ENCODE measurements at places on chromosomes 7 and 10.

GRCh38 chr7:7772397-7772821 is 54.0 kb upstream of the RPA3 start:
- DNase-seq, result no peak

DNA sequence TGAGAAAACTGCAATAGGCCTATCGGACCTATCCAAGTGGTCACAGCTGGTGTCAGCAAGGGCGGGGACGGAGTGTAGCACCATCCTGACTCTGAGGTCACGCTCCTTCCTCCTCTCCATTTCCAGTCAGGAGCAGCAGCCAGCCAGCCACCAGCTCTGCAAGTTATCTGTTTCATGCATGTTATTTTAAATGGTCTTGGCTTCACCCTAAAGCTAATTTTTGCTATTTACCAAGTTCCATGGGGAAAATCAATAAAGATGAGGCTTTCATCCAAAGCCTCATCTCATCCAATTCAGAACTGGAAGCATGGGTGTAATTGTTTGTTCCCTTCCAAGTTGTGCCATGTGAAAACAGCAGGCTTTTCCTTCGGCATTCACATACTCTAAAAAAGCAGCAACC is 49.3 kb downstream of the ICA1 start:
- DNase-seq, result no peak

GRCh38 chr7:88311675-88312036 is 5.0 kb upstream of the STEAP4 start:
- DNase-seq, result no peak

DNA sequence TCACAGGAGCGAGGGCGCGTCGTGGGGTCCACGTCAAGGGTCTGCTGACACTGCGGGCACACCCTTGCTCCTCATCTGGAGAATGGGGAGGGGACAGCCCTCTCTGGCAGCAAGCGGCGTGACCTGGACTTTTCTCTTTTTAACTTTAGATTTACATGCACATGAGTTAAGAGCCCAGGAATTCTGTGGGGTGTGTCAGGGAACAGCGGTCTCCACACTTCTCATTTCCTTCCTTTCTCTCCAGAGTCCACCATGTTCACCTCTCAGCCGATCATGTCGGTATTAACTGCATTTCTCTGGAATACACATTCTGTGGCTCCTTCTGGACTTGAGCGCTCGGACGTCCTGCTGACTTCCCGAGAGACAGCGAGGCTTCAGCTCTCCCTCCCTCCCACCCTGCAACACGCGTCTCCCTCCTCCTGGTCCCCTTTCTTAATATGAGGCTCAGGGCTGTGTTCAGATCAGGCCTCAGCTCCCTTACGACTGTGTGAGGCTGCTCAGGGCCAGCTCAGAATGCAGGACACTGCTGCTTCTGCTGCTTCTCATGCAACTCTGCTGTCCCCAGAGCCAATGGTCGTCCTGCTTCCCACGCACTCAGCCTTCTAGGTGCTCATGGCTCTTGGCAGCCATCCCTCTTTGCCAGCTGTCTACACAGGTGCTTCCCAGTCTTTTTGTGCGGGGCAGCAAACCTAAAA is 261.3 kb downstream of the ELFN1 start:
- no peak for DNase-seq

DNA sequence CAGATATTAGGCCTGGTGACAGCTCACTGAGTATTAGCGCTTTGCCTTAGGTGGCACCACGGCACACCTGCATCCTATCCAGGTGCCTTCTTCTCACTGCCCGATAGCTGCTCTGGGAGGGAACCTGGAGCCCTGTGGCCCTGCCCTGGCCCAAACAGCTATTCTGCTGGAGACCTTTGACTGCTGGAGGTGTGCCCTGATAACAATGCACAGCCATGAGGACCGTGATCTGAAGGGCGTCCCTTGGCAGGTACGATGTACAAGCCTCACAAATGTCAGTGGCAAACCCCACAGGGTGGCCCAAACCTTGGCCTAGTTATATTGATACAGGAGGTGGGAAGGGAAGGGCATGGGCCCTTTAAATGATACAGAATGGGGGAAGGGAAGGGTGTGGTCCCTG is 259.5 kb downstream of the GRID1 start:
- no peak for DNase-seq

GRCh38 chr7:37208528-37208927 is 240.1 kb downstream of the ELMO1 start:
- DNase-seq, result peak; percentile 7

DNA sequence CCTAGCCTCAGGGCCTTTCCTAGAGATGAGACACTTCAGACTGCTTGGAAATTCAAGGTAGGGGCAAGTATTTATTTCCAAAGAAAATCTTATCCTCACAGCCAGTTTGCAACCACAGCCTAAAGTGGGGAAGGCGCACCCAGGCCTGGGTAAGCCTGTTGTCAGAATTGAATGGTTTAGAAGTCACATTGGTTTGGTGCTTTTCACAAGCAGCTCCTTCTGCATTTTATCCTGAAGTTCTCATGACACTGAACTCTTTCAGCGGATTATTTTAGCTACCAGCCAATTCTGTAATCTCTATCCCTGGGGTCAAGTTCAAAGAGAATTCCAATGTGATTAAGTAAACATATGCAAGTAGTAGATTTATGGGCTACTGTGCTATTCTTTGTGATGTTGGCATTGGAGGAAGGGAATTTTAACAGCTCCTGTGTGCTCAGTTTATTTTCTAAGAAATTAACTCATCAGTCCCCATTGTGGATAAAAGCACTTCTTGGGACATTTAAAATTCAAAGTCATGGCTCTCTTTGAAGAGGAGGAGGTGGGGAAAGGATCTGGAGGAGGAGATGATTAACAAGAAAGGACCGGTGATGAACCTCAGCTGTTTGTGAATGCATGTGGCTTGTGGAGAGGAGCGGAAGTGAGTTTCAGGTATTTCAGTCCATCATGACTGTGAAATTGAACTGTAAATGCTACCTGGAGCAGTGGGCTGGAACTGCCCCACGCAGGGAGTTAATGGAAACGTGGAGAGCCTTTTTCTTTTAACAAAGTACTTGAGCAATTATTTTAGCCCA is 90.2 kb upstream of the CACUL1 start:
- no peak for DNase-seq

DNA sequence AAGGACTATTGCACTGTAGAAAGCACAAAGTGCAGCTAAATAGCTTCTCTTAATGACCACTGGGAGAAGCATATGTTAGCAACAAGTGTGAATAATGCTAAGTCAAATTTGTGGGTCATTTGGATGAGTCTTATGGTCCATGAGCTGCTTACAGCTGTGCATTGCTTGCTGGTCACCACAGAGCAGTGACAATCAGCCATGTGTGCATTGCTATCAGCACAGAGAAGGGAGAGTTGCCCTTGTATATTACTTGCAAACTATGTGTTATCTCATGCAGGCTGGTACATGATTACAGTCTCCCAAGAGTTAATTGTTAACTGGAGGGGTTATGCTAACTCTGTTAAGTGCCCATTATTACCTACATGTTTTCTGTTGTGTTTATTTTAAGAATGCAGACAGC is 25.7 kb downstream of the MRPS33 start:
- DNase-seq, result no peak

Measured in NCI-H524 (cell line).